ENCODE measurements at places on chromosomes 1 and 21.
A peak's percentile ranks its signal among the peaks of the same experiment; 100 is the strongest.

GRCh38 chr1:94237291-94238226 is at the start of gene ARHGAP29:
Gene ARHGAP29 (minus strand): TSS chr1:94237584. CDS start chr1:94231611, 5,973 bp downstream.
- peak; percentile 73 for DNase-seq

GRCh38 chr21:45147473-45148315 is 73.3 kb downstream of the ADARB1 start:
- DNase-seq = no peak

- DNase-seq = no peak
These were observed 171.5 kb upstream of the FMN2 start for GRCh38 chr1:239920214-239920613.

GRCh38 chr1:9245230-9245619 is 10.7 kb downstream of the H6PD start:
- no peak for DNase-seq

- DNase-seq = no peak
These were observed 53.2 kb upstream of the C1orf87 start for GRCh38 chr1:60126723-60127122.

- no peak for DNase-seq
These were observed 5.9 kb downstream of the OTUD3 start for GRCh38 chr1:19888112-19888511.

- DNase-seq = no peak
These were observed 26.9 kb upstream of the CCDC27 start for GRCh38 chr1:3725366-3725765.

DNA sequence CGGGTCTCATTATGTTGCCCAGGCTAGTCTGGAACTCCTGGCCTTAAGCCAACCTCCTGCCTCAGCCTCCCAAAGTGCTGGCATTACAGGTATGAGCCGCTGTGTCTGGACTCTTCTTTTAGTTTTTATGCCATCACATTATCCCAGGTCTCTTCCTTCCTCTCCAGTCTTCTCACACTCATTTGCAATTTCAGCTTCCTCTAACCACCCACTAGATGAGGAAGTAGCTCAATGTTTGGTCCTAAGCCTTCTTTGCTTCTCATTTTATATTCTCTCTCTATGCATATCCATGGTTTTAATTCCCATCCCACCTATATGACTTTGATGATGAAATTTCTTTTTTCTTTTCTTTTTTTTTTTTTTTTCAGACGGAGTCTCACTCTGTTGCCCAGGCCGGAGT is 3.1 kb upstream of the ZBTB8A start:
- DNase-seq = no peak

DNA sequence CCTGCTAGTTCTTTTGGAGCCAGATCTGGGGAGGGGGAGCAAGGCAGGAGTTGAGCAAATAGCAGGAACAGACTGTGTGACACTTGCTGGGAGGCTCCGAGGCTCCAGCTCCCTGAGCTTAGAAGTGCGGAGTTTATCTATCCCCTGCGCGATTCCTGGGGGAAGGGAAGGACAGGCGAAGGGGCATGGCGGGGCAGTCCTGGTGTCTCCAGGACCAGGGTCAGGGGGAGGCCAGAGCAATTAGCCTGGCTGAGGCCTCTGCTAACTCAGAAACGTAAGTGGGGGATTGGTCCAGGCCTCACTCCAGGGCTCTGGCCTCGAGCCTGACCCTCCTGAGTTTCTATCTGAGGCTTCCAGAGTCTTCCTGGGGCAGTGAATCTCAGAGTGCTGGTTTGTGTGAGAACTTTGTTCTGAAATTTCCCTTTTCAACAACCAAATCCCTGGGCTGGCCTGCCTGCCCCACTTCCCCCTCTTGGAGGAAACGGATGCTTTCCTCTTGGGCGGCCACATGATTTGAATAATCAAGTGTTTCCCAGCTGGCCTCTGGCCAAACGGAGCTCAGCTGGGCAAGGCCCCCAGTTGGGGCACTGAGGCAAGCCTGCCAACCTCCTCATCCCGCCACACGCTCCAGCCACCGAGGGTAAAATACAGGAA is 15.6 kb downstream of the ALPL start:
- no peak for DNase-seq

DNA sequence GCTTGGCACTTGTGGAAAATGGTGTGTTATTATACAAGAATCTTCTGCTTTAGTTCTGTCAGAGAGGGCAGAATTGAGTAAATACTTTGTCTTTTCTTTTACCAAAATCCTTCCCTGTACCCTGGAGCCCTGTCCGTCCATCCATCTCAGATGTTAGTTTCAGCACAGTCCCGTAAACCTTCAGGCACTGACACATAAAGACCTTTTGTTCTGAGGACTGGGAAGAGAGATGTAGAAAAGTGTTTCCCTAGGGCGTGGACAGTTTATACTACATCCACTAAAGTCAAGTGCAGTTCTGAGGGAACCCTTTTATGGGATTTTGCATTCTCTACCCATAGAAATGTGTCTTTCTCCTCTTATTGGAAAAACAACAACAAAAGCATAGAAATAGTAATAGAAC is 162.4 kb downstream of the PDE4B start:
- peak; percentile 9 for DNase-seq

- DNase-seq = no peak
These were observed 99.2 kb upstream of the BTG3 start for GRCh38 chr21:17711896-17712295.

GRCh38 chr1:88946861-88947260 is 45.6 kb downstream of the KYAT3 start:
- DNase-seq = no peak

- DNase-seq = no peak
These were observed 21.5 kb upstream of the HMGB4 start for GRCh38 chr1:33842348-33842747.

GRCh38 chr21:43879348-43880110 is 14.5 kb downstream of the AGPAT3 start:
- DNase-seq = no peak

GRCh38 chr1:25487628-25488027 is 55.8 kb upstream of the LDLRAP1 start:
- no peak for DNase-seq

- no peak for DNase-seq
These were observed 46.4 kb upstream of the SLC22A15 start for GRCh38 chr1:115929881-115930280.

GRCh38 chr1:22321917-22322316 is 129.7 kb upstream of the ZBTB40 start:
- no peak for DNase-seq

- no peak for DNase-seq
These were observed 100.4 kb downstream of the APP start for GRCh38 chr21:26070121-26070520.

- DNase-seq = no peak
These were observed 47.4 kb downstream of the RGS7 start for GRCh38 chr1:241309651-241310050.

DNA sequence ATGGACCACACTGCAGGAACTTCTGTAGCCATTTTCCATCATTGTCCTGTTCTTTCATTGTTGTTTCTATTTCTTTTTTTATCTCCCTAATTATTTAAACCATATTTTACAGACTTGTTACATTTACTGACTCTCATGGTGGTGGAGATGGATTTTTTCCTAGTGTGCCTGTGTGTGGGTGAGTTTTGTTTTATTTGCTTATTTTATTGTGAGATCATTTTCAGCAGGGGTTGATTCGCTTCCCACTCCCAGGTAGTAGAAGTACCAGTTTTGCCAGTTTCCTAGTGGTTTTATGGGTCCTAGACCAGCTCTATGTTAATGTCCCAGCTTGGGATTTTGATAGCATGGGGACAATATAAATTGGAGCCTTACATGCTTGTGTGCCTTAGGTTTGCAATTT is 80.0 kb upstream of the BACH1 start:
- no peak for DNase-seq

GRCh38 chr1:22143065-22144033 is at the start of gene WNT4:
Gene WNT4 (minus strand): TSS chr1:22143097. CDS start chr1:22142922, 175 bp downstream.
- DNase-seq = no peak

- no peak for DNase-seq
These were observed 198.2 kb downstream of the SEC16B start for GRCh38 chr1:177771688-177772087.

DNA sequence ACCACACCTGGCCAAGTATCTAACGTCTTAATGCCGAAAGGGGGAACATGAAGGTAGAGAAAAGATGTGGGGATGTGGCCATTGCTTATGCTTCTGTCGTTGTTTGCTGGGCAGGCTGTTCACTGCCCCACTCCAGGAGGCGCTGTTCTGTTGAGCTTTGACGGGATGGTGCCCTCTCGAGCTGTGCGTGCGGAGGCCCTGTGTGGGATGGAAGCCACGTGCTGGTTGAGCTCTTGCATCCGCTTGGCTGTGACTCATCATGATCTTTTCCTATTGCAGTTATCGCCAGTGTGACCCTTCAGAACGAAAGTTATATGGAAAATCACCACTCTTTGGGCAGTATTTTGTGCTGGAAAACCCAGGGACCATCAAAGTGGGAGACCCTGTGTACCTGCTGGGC is 26.3 kb downstream of the MTARC1 start:
- DNase-seq = no peak

GRCh38 chr1:234553240-234554188 is 56.5 kb downstream of the IRF2BP2 start:
- no peak for DNase-seq

DNA sequence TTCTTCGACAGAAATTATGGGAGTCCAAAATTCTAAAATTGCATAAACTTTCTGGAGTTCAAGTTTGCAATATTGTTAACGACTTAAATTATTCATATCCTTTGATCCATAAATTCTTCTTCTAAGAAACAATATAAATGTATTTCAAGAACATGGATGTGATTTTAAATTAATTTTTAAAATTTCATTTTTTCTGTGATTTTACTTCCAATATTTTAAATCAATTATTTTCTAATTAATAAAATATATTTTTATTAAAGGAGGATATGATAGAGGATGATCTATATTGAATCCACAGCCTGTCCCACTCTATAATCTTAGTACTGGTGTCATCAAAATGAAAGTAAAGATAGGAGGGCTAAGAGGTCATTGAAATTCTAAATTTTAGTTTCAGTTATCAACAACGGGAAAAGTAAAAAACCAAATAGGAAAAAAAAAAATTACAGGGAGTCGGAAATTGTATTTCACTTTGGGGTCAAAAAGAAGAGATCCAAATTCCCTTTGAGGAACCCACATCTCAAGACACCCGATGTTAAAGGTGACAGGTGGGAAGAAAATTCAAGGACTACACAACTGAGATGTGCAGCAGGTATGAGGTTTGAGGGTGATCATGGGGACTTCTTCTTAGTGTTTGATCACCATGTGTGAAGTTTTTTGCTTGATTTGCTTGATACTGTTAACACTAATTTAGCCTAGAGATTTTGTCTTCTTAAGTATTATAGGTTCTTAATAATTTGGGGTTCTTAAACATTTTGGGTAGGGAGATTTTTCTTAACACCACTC is 154.8 kb upstream of the RGS18 start:
- no peak for DNase-seq

GRCh38 chr1:224435318-224435763 is 744 bp upstream of the WDR26 start:
- DNase-seq = no peak

- DNase-seq = no peak
These were observed 13.4 kb upstream of the RAB3B start for GRCh38 chr1:52003877-52004276.

DNA sequence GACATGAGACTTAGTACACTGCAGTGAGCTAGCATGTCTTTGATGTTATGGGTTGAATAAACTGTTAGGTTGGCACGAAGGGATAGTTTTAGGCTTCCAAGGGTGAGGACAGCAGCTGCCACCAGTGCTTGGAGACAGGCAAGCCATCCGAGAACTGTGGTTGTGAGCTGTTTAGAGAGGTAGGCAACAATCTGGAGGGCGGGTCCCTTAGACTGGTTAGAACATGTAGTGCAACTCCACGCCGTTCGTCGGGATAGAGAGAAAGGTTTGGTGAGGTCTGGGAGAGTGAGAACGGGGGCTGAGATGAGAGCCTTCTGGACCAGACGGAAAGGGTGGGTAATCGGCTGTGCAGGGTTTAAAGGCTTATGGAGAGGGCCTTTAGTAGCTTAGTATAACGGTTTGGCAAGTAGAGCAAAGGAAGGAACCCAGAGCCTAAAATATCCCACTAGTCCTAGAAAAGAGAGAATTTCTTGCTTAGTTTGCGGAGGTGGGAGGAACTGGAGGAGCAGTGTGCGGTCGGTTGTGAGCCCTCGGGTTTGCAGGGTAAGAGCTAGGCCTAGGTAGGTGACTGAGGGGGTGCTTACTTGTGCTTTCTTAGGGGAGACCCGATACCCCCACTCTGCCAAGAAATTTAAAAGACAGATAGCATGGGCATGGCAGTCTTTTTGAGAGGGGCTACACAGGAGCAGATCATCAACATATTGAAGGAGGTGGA is 72.8 kb downstream of the CNST start:
- DNase-seq = no peak

- DNase-seq = no peak
These were observed 5.0 kb downstream of the LRRC41 start for GRCh38 chr1:46298387-46298786.

GRCh38 chr1:204268101-204268500 is 54.3 kb upstream of the GOLT1A start:
- DNase-seq = no peak

- DNase-seq = no peak
These were observed 38.5 kb downstream of the PTPRF start for GRCh38 chr1:43569175-43569574.

DNA sequence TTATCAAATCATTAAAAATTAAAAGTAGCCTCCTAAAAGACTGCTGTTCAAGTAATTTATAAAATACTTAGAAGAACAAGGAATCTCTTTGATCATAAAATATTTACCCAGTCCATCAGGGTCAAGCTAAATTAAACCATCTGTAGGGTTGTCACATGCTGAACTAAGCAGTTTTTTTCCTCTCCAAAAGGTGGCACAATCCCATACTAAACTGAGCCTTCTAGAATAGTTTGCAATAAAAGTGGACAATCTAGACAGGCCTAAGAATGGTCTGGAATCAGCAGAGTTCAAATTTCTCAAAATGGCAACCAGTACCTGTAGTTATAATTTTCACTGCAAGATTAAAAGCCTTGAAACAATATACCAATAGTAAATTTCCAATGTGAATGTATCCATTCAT is 194.8 kb downstream of the EIF4G3 start:
- peak; percentile 9 for DNase-seq

DNA sequence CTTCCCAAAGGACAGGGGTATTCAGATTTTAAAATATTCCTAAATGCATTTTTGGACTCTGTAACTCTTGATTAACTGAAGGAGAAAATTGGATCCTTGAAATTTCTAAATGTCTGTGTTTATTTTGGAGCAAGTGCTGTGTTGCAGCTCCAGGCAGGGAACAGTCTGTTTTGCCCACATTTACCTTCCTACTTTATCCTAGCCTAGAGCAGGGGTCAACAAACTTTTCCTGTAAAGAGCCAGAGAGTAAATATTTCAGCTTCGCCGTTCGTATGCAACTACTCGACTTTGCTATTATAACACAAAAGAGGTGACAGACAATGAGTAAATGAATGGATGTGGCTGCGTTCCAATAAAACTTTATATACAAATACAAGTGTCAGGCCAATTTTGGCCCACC is 402.2 kb downstream of the GPATCH2 start:
- DNase-seq = no peak
